ENCODE measurements at places on chromosomes 2 and 18. TPM values are rescaled to one million over a fixed set of nuclear protein-coding genes. Genes with fewer than 3 reads are reported as not detected.

CARF gene
- total RNA-seq: 13.1 TPM

ALMS1 gene
- total RNA-seq: 40.8 TPM

SLC30A3 gene
- total RNA-seq: not detected

PJVK gene
- total RNA-seq: 9.2 TPM

SCLY gene
- 49.2 TPM for total RNA-seq

PDCD1 gene
- not detected for total RNA-seq

All from progenitor cell of endocrine pancreas (in vitro differentiated cells).